ENCODE measurements at places on chromosomes 13 and 19. TPM values are rescaled to one million over a fixed set of nuclear protein-coding genes. Genes with fewer than 3 reads are reported as not detected.

Gene ZNF677
- total RNA-seq: 18.7 TPM

Gene SWSAP1
- total RNA-seq: 0.30 TPM

Gene ADGRL1
- total RNA-seq: 1.5 TPM

Gene STOML3
- not detected for total RNA-seq

Gene CYP4F3
- not detected for total RNA-seq

Gene EPSTI1
- 2.7 TPM for total RNA-seq

Gene NLRP7
- not detected for total RNA-seq

Gene ERFL
- total RNA-seq: not detected

Gene COX6B2
- 0.09 TPM for total RNA-seq

Gene SAMD4B
- total RNA-seq: 100 TPM

Gene NFKBIB
- 8.9 TPM for total RNA-seq

Gene ZNF135
- 3.9 TPM for total RNA-seq

Gene CYP4F22
- not detected for total RNA-seq

Gene ZNF121
- 55.5 TPM for total RNA-seq

Gene BORA
- total RNA-seq: 6.5 TPM

Gene SPACA6
- total RNA-seq: 5.2 TPM

Gene IFI30
- total RNA-seq: 5.3 TPM

Gene ZNF223
- 4.7 TPM for total RNA-seq

Gene PPM1N
- 0.46 TPM for total RNA-seq

Gene SLC10A2
- total RNA-seq: not detected

Gene NKPD1
- under 0.01 TPM for total RNA-seq

Gene COL4A1
- 1,935 TPM for total RNA-seq

Gene AP2A1
- total RNA-seq: 125 TPM

Gene CEACAM21
- not detected for total RNA-seq

Gene LHB
- total RNA-seq: not detected
